ENCODE measurements at places on chromosomes 7 and 10.

DNA sequence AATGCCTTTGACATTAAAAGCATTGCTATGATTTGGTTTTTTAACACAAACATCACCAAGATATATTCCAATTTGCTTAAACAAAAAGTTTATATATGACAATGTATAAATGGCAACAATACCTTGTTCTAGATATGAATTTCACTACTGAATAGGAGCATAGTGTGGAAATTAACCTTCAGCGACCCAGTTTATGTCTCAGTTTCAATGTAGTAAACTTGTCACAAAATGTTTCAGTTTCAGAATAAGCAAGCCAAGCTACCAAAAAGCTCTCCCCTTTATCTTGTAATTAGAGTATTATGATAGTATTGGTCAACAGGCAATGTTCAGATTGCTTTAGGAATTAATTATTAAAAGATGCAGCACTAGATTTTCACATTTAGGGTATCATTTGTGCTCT, 99.6 kb upstream of the PCDH15 start:
- DNase-seq = no peak

GRCh38 chr10:31087851-31088250, 56.2 kb upstream of the ZNF438 start:
- DNase-seq = no peak

GRCh38 chr7:69862413-69863064, 264.3 kb downstream of the AUTS2 start:
- no peak for DNase-seq

DNA sequence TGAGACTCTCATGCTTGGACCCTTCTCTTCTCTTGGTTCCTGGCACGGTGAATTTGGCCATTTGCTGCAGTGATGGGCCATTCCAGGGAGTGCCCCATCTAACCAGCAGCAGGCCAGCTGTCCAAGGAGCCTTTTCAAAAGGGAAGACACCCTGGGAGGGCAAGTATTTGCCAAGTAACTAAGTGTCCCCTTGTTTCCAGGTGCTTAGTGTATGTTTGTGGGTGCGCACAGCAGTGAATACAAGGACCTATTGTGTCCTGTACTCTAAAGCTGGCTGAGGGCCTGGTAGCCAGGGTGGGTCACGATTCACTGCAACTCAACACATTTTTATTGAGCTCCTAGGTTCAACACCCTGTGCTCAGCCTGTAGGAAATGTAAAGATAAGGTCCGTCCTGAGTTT, 348.8 kb downstream of the RNLS start:
- DNase-seq = no peak

DNA sequence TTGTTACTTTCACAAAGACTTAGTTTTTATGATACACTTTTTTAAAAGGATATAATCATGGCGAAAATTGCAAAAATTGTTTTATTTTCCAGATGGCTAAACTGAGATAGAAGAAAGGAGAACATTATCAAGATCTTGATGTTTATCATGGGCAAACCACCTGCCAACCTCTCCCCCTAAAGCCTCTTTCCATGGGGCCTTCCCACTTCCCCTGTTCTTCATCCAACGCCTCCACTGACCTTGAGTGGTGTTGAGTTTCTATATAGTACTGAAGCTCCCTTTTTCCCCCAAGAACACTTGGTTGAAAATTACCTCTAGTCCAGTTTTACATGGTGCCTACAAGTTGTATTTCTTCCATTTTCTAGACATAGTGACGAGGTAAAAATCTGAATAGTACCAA, 5.0 kb downstream of the CREB3L2 start:
- no peak for DNase-seq

GRCh38 chr7:123823898-123824753, 20.8 kb upstream of the HYAL4 start:
- no peak for DNase-seq

- no peak for DNase-seq
These were observed 232.6 kb upstream of the FERD3L start for GRCh38 chr7:19377611-19378344.

DNA sequence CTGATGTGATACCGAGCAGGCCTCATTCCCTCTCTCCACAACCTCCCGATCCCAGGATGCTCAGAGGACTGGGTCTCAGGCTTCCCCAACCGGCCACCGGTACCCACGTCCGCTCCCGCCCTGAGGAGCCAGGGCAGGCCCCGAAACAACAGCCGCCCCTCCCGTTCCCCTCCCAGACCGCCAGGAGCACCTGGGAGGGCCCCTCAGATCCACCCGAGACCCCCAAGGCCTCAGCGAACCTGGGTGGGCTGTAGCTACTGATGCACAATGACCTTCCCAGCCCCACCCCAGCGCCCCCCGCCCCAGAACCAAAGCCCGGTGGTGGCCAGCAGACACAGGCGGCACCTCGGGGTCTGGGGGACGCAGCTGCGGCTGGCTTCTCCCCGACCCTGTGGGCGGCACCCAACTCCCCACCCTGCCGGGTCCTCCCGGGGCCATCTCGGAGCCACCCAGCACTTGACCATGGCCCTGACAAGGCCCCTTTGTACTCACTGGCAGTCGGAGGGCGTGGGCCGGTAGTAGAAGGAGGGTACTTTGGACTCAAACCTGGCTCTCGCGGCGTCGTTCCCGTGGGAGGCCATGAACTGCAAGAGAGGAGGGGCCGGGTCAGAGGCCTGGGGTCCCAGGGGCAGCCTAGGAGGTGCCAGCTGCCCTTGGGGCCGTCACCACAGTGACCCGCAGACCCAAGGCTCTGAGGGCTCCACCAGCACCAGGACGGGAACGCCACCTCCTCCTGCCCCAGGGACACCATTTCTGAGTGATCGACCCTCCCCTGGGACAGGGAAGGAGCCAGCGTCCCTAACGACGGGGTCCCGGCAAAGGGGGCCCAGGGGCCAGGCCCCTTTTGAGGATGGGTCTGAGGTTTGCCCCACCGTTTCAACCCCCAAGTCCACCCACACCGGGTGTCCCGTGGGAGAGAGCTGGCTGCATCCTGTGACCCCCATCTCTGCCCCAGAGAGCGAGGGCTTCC, 28.1 kb downstream of the ADAP1 start:
- DNase-seq = no peak

GRCh38 chr7:80537091-80537490, 25.2 kb upstream of the GNAT3 start:
- DNase-seq = no peak

- no peak for DNase-seq
These were observed 529.0 kb downstream of the TYW1 start for GRCh38 chr7:67525588-67525987.

GRCh38 chr7:126843336-126843735, 409.4 kb downstream of the GRM8 start:
- no peak for DNase-seq

DNA sequence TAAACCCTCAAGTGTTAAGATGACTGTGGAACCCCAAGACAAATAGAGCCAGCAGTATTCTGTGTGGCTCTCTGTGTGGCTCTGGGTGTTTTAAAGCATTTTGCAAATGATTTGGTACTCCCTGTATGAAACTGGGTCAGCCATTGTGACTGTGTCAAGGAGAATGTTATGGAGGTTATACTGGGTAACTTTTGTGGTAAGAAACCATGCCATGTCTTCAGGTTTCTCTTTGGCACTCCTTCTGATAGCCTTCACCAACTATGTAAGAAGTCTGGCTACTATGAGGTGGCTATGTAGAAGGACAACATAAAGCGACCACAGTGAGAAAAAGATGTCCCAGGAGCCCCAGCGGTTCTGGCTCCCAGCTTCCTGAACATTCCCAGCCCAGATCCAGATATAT, 226.6 kb upstream of the RHOBTB1 start:
- no peak for DNase-seq

- DNase-seq = no peak
These were observed 96.9 kb upstream of the FAM180A start for GRCh38 chr7:135845415-135846075.

DNA sequence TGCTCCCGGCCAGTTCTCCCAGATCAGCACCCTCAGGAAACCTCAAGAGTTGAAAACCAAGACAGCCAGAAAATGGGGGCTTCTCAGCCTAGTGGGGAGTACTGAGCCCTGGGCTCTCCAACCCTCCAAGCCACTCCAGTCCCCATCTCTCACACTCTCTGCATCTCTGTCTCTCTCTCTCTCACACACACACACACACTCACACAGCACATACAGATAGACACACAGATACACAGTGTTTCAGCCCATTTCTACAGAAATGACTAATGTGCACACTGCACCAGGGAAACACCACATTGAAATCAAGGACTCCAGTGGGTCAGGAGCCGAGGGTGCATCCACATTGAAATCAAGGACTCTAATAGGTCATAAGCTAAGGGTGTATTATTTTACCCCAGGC, 107.5 kb downstream of the MKI67 start:
- no peak for DNase-seq

DNA sequence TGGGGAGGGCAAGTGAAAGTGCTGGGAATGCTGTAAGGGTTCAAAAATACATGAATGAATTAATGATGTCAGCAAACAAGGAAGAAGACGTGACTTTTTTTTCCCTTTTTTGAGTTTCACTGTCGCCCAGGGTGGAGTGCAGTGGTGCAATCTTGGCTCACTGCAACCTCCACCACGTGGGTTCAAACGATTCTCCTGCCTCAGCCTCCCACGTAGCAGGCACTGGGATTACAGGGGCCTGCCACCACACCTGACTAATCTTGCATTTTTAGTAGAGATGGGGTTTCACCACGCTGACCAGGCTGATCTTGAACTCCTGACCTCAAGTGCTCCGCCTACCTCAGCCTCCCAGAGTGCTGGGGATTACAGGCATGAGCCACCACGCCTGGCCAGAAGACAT, 30.0 kb downstream of the DENND10 start:
- DNase-seq = no peak

- no peak for DNase-seq
These were observed 12.3 kb downstream of the THNSL1 start for GRCh38 chr10:25028711-25029110.

DNA sequence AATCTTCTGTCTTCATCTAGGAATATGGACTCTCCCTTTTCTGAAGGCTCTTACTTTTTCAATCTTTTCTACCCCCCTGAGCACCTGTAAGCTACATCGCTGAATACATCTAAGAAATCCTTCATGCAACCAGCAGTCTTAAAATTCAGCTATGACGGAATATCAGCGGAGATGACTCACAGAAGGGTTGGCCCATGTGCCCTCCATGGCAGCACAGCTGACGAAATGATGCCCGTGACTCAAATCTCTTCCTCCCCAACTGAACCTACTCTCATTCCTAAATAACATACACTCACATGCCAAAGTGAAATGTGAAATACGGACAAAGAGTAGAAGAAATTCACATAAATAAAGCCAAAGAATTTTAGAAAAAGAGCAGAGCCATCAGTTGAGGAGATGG, 30.3 kb upstream of the NCAPG2 start:
- no peak for DNase-seq

DNA sequence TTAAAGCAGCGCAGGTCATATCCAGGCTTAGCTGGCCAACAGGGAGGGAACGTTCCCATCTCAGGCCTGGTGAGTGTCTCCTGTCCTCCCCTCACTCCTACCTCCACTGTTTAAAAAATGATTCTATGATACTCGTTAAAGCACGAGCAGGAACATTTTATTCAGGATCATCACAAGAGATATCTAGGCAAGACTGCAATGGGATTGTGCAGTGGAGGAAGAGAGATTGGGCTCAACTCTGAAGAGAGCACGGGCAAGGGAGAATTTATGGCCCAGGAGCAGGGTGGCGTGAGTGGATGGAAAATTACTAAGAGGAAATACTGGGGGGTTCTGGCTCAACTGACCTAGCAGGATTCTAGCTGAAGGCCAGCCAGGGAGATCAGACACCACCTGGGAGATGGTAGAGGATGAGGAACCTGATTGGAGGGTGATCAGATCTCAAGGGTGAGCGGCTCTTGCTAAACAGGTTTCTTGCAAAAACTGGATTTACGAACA, 9.0 kb upstream of the HSPB1 start:
- no peak for DNase-seq

DNA sequence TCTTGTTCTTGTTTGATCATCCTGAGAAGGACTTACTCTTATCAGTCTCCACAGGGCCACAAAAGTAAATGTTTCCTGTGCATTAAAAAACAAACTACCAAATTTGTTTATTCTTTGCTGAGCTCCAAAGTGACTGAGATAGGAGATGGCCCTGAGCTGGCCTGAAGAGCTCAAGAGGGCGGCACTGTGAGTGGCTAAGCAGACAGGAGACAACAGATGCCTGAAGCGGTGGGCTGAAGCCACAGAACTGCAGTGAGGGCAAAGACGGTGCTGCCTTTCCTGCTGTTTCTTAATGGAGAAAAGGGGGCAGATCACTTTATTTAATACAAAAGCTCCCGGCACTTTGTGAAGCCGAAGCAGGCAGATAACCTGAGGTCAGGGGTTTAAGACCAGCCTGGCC, 379.6 kb downstream of the ARL4A start:
- DNase-seq = no peak

- DNase-seq = no peak
These were observed 89.3 kb downstream of the DOCK4 start for GRCh38 chr7:112116894-112117293.

GRCh38 chr7:74554178-74554577, 100.5 kb downstream of the GTF2IRD1 start:
- DNase-seq = no peak

DNA sequence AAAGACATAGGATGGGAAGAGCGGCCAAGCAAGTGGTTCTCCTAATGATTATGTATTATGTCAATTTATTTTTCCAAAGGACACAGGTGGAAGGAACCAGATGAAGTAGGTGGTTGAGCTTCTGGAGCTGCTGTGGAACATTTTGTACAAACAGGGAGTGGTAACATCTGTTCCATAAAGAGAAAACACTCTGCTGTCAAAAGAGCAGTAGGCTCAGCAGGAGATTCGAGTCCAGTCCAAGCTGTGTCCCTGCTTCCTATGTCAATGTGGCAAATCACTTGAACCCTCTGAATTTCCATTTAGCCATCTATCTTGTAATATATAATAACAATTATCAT, 448.0 kb upstream of the ANKRD30A start:
- no peak for DNase-seq

DNA sequence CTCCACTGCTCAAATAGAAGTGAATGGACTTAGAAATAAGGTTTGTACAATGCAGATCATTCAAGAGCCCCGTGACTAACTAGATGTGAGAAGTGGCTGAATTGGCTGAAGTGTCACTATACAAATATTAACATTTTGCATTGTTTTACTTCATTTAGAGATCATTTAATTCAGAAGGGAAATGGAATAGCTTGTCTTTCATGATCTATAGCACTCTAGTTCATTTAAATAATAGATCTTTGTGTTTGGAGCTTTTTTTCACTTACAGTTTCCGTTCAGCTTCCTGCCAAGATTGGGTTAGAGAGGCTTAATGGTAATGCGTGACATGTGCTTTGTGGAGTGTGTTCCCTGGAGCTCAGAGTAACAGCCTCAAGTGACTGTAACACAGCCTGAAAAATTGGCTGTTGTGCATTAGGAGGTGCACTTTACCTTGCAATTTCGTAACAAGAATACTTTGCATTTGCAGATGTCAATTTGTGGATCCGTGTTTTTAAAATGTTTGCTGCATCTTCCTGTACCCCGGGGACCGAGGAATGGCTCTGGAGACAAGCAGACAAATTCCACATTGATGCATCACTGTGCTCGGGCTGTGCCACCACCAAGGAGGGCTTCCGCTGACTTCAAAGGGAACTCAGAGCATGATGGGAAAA, 170.3 kb downstream of the NRP1 start:
- peak; percentile 36 for DNase-seq
